ENCODE measurements at places on chromosomes 3 and 15.

DNA sequence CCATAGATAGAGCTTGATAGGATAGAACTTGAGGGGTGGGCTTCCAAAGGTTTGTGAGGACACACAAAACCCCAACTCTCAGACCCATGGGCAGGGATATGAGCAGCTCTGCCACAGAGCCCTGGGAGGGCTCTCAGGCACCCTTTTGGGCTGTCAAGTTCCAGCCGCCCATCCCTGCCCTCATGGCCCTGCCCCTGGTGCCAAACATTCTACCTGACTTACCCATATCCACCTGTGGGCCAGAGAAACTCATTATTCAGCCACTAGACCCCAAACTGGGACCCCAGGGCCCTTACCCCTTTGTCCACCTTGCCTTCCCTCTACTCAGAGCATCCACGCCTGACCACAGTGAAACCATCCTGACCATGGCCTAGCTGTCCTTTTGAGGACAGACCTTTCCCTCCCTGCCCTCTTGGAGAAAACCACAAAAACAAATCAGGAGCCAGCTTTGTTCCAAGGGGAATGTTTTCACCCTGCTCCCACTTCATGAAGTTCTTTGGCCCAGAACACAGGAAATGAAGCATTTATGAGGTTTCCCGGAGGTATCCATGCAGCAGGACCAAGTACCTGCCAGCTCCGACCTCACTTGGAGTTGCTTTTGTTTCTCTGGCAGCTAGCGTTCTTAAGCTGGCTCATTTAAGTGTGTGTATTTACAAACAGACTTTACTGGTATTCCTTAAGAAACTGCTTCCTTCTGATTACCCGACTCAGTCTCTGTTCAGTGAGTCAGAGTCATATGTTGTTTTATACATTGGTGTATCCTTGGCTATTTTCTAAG is 34.2 kb upstream of the GALNT15 start:
- DNase-seq, result no peak

GRCh38 chr3:7285505-7285904 is 424.6 kb downstream of the GRM7 start:
- DNase-seq, result no peak

- no peak for DNase-seq
Measured at GRCh38 chr3:46716461-46717441, 918 bp downstream of the PRSS50 start.

- no peak for DNase-seq
Measured at GRCh38 chr3:56302417-56302816, 165.8 kb downstream of the ERC2 start.

DNA sequence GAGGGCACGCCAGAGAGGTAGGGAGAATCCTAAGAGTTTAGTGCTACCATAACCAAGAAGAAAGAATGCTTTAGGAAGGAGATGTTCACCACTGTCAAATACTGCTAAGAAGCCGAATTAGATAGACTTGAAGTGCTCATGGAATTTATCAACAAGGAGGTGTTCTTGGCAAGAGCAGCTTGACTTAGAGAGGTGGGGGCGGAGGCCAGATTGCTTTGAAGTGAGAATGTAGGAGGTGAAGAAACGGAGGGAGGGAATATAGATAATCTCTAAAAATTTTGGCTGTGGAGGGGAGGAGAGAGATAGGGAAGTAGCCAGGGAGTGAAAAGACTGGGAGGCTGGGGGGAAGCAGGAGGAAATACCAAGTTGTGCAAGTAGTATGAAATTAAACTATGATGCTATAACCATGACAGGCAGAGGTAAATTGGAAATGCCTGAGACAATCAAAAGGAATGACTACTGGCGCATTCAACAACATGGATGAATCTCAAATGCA is 35.5 kb downstream of the GADL1 start:
- no peak for DNase-seq

GRCh38 chr3:154316974-154317767 is 7.1 kb downstream of the DHX36 start:
- no peak for DNase-seq

- no peak for DNase-seq
Measured at GRCh38 chr3:194767446-194768207, 81.9 kb downstream of the FAM43A start.

DNA sequence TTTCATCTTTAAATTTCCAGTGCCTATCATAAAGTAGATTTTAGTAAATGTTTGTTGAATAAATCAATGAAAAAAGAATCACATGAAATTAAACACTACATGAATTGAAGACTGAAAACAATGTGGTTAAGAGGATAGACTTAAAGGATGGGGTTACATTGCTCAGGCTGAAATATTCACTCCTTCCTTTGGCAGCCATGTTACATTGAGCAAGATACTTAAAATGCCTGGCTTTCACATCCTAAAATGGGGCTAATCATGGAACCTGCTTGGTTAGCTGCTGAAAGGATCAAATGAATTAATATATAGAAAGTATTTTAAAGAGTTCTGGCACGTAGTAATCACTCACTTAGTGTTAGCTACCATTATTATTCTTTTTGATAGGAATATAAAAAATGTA is 196.9 kb upstream of the SLC2A2 start:
- DNase-seq, result no peak

DNA sequence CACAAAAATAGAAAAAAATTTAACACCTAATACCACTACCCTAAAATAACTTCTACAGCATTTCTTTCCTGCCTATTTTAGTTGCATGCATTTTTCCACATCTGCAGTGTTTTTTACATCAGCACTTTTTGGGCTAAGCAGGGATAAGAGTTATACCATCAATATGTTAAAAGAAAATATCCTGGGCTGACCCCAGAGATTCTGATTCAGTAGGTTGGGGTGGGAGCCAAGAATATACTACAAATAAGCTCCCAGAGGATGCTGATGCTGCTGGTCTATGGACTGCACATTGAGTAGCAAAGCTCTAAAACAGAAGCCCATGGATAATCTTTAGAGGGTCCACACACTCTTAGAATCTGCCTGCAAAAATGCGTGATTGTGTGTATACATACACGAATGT is 14.8 kb downstream of the FYCO1 start:
- no peak for DNase-seq

GRCh38 chr15:73153447-73153846 is 101.2 kb downstream of the NEO1 start:
- no peak for DNase-seq

DNA sequence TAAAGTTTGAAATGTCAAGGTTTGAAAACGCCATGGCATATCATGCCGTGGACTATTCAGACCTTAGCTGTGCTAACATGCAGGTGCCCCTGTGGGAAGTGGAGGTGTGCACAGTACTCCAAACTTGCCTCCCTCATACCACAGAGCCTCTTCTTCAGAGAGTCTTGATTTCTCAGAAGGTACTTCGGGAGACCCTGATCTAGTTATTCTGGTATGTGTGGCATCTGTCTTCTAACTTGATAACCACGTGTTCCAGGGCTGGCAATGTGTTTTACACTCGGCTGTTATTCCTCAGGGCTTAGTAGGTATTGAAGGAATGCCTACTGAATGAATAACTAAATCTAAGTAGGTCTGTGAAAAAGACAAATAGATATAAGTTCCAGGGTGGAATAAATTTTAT is 309.9 kb downstream of the CLSTN2 start:
- DNase-seq, result no peak

- no peak for DNase-seq
Measured at GRCh38 chr3:195221015-195221853, 49.7 kb downstream of the XXYLT1 start.

DNA sequence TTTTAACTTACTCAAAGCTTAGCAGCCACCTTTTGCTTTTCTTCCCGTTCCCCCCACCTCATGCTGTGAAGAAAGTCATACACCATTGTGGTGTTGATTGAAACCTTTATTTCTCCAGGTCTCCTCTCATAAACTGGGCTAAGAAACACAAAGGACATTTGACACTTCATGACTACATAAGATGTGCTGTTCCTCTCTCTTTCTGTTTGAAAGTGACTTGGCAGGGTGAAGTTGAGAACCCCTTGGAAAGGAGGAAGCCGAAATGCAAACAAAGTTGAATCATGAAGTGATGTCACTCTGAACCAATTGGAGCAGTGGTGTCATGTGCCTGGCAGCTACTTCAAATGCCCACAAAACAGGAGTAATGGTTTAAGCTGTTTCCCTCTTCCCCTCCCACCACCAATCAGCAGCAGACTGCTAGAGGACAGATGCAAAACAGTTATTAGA is 174.7 kb downstream of the IGF1R start:
- peak; percentile 62 for DNase-seq

- DNase-seq, result no peak
Measured at GRCh38 chr3:71131375-71132314, 451.9 kb downstream of the FOXP1 start.

GRCh38 chr3:94137377-94137776 is 74.5 kb downstream of the NSUN3 start:
- no peak for DNase-seq

- DNase-seq, result no peak
Measured at GRCh38 chr3:35641331-35641730, 2.0 kb downstream of the ARPP21 start.

- no peak for DNase-seq
Measured at GRCh38 chr3:156358232-156358631, 196.7 kb downstream of the SSR3 start.

GRCh38 chr15:41855261-41855961 is 16.8 kb downstream of the PLA2G4B start:
- DNase-seq, result no peak

DNA sequence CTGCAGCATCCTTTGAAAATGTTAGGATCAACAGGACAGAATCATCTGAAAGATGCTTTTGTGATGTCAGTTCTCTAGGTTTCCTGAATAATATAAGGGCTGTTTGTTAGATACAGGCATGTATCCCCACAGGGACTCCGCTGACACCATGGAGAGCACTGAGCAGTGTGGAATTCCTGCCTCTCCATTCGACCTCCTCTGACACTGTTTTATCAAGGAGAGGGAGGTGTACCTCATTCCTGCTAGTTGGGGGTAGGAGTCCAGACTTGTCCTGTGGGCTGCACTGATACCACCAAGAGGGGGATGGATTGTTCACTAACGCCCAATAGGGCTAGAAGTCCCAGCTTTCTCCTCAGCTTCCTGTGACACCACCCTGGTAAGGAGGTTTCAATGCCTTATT is 46.6 kb downstream of the LARS2 start:
- DNase-seq, result no peak
